SIG-M5 (cell line): ENCODE measurements at places on chromosomes 2 and 18.

- no peak for DNase-seq
Observed at GRCh38 chr2:240435457-240435947, at the start of gene GPC1. TSS of gene GPC1 (plus strand) at chr2:240435663. CDS start at chr2:240435919, 256 bp downstream.

DNA sequence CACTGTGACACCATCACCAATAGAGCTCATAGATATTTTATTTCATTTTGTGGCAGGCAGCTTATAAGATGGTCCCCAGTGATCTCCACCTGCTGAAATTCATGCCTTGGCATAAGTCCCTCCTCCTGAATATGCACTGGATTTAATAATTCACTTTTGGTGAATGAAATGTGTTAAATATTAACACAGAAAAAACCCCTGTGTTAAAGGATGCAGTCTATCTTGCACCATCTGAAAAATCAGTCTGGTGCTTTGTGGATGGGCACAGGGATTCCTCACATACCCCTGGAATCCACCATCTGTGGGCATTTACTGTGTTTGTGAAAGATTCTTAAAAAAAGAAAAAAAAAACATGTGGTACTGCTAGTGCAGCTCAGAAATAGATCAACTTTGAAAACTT is 26.1 kb upstream of the WIPF1 start:
- no peak for DNase-seq

DNA sequence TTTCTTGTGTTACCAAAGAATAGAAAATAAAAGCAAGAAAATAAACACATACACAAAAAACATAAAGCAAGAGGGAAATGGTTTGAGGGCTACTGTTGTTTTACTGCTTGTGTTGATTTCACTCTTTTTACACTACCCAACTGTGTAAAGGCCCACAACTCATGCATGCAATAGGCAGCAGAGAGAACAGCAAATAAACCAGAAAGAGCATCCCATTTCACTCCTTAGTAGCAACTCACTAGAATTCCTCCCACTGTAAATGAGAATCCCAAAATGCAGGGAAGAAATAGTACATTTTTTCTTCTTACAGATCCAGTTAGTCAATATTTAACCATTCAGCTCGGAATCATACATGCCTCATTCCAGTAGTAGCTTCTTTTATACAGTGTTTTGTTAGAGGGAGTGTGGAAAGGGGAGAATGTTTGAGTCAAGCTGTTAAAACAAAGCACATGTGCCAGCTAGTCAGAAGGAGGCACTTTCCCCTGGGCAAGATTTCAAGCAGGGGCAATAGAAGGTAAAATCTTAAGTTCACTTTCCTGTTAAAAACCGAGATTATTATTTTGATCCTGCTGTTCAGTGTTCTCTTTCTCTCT is 147.2 kb upstream of the FAM98A start:
- DNase-seq, result no peak

DNA sequence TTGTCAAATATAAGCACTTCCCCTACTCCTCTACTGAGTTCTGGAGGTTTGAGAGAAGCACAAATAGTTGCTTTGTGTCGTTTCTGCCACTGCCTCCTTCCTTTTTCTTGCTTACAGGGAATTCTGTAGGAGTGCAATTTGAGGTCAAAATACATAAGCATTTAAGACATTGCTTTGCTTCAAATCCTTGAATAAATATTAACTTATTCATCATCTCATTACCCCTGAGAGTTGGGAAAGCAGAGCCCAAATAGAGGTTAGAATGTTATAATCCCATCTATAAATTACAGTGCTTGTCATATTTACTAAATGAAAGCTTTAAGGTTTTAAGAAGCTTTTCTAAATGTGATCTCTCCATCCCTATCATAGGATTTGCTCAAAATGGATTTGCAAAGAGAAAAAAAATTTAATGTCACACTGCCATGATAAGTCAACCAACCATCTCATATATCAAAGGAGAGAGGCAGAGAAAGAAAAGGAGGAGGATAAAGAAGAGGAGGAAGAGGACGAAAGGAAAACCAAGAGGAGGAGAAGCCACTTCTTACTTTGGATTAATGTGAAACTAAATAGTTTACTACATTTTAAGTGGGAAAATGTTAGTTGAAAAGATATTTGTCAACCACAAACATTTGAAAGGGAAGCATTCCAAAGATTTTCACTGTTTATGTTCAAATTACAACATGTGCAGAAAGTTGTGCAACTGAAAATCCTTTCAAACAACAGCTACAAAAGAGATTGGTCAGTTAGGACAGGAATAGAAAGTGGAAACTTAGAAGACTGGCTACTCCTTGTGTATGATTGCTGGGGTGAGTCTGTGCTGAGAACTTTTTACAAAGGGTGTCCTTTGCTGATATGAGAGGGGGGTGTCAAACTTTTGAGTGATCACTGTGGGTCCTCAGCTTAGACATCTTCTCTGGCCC is 277.3 kb upstream of the FN1 start:
- no peak for DNase-seq

GRCh38 chr2:9837451-9837850 is 5.8 kb upstream of the TAF1B start:
- DNase-seq, result no peak

GRCh38 chr2:198452327-198452726 is 647.9 kb downstream of the PLCL1 start:
- DNase-seq, result no peak
